ENCODE measurements at places on chromosomes 3 and 15.

- peak; percentile 29 for DNase-seq
Measured at GRCh38 chr15:77473328-77473727, 52.6 kb downstream of the HMG20A start.

DNA sequence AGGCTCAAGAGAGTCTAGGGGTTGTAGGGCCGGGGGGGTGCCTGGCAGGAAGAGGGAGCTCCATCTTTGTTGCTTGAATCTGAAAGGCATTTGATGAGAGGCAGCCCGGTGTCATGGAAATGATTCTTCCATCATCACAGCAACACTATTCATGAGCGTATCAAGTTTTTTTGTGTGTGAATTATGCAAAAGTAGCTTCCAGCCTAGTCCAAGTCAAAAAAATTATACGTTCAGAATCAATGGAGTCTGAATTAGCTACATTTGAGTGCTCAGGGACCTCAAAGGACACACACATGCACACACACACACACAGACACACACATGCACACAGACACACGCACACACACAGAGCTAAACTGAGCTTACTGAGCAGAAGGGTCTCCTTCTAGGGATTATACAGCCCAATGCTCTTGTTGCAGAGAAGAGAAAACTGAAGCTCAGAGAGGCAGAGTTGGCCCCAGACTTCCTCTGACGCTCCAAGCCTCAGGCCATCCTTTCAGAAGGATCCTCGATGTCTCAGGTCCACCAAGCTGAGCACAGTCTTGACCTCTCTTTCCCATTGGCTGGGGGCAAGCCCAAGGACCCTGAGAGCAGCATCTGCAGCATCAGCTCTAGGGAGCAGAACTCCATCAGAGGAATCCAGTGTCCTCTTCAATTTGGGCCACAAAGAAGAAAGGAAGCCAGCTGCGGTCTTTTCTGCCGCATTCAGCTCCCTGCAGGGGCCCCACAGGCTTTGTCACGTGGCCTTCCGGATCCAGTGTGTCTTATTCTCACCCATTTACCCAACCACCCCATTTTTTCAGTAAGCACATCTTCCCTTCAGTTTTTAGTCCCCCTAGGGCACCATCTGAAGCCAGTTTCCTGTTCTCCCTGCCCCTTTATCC, 228.0 kb downstream of the UACA start:
- DNase-seq: no peak

- no peak for DNase-seq
Measured at GRCh38 chr3:183172051-183172639, 9.6 kb upstream of the LAMP3 start.

DNA sequence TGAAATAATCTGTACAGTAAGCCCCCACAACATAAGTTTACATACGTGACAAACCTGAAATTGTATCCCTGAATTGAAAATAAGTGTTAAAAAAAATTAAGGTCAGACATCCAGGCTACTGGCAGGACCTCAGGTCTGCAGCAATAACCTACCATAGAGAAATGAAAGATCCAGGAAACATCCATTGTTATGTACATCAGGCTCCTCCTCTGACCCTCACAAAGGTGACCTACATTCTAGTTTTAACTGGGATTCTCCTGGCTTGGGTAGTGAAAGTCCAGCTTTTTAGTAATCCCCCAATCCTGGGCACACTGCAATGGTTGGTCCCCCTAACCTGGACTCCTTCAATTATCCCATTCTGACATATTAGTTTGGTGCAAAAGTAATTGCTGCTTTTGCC, 749.6 kb upstream of the LMCD1 start:
- no peak for DNase-seq

GRCh38 chr3:52649461-52650210, 36.1 kb downstream of the PBRM1 start:
- peak; percentile 63 for DNase-seq

DNA sequence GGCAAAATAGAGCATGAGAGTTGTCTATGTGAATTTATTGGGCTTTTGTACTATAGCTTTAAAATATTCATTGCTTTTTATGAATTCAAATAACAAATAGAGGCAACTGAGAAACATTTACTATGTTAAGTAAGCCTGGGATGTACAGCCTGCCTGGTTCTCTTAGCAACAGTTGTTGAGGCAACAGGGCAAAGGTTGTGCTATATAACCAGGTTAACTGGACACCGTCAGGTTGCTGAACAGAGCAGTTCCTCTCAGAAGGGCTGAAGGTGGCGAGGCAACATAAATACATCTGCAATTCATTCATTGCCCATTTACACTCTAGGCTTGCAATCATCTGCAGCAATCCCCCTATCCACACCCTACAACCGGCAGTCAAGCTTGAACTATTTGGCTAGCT, 78.2 kb downstream of the GTF2E1 start:
- no peak for DNase-seq

DNA sequence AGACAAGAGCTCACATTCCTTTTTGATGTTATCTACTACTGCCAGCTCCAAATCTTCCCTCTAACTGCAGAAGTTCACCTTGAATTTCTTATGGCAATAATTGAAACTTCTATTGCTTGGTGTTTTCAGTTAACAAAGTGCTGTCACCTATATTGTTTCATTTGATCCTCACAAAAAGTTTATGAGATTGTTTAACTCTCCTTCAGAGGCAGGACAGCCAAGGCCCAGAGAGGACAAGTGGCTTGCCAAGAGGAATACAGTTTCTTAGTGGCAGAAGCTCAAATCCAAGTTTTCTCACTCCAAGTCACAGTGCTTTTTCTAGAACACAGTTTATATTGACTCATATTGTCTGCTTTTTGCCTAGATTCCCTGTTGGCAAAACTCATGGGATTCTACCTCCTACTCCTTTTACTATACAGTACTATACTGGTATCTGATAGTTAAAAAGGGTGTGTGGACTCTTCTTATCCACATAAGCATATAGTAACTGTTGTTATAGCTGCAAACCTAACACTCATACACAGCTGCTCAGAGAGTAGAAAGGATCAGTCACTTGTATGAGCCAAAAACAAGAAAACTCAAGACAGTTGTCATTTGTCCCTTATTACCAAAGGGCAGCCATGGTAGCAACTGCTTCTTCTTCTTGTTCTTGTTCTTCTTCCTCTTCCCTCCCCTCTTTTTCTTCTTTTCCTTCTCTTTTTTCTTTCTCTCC, 15.9 kb downstream of the TM4SF4 start:
- no peak for DNase-seq

DNA sequence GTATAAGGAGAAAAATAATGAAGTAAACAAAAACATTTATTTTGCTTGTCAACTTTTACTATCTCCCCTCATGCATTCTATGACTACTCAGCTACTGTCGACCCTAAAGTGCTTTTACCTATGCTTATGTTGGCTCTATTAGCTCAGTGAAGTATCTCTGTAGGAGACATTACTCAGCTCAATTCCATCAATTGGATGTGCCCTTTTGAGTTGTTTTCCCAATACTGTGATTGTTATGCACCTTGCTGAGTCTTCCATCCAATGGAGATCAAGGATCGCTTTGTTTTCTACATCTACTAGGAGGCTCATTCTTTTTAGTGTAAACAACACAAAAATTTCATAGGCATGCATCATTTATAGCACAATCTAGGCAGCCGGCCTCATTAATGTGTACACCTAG, 403.8 kb upstream of the ARL6 start:
- no peak for DNase-seq

DNA sequence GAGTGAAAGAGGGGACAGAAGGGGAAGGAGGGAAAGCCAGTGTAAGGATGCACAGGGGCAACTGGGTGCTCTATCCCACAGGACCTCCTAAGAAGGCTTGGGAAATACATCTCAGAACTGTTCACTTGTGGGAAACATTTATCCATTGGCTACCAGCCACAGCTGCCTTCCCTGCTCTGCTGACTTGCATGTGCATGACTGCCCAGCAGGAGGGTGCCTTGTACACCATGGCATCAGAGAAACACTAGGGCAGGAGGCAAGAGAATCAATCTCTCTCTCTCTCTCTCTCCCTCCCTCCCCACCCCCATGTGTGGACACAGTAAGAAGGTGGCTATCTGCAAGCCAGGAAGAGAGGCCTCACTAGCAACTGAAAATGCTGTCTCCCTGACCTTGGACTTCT, 62.9 kb upstream of the ZBTB38 start:
- DNase-seq: peak; percentile 50

- DNase-seq: peak; percentile 95
Measured at GRCh38 chr3:133937756-133938601, 42.3 kb upstream of the RAB6B start.

DNA sequence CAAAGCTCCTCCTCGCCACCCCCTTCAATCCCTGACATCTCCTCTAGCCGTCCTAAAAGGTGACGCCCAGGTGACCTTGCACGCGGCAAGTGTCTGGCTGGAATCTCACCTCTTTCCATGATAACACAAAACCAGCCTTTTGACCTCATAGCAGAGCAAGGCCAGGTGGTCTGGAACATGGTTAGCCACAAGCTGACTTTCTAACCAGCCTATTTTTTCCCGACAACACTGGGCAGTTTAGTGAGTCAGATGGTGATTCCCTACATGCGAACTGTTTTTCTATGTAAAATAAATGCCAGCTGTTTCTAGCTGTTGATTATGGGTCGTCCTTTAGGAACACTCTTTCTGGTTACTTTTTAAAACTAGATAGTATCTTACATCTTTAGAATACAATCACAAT, 243.0 kb downstream of the CD47 start:
- no peak for DNase-seq

DNA sequence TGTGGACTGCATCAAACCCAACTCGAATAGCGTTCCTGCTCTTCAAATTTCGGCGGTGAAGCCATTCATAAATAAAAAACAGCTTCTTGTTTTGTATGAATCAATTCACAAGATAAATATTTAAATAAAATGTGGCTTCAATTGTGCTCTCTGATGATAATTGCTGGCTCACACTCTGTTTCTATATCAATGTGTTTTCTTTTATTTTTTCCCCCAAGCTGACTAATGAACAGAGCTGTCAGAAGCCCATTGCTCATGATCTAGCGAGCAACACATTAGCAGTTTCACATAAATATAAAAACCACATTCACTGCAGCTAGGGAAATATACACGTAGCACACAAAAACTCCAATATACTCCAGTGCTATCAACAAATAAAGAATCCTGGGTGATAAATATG, 45.0 kb upstream of the FOXP1 start:
- peak; percentile 50 for DNase-seq

GRCh38 chr15:42499858-42500609, 4.6 kb downstream of the SNAP23 start:
- DNase-seq: no peak

DNA sequence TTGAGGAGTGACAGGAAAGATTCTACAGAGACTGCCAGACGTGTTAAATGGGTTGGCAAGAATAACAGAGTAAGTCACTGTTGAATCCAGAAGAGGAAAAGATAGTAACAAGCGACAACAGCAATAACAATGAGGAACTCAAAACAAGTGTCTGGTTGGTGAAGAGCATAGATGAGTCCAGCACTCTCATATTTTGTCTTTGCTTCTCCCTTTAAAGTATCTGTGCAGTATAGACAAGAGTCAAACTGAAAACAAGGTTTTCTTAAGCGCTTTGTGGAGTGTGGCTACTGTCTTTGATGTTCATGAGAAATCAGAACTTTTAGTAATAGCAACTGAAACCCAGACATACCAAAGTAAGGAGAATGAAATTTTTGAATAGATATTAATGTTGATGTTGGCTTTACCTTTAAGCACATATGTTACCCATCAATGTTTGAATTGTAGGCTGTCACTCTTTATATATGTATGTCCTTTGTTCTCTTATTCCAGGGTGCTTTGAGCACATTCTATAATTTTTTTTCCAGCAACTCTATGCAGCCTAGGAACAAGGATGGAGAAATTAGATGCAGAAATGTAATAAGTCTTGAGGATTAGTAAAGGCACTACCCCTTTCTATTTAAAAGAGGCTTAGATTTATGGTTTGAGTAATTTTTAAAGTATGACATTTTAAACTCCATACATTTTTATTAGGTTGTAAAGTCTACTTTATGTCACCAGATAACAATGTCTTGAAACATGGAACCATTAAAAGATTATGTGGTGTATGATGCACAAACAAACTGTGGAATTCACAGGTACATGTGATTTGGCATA, 185.5 kb downstream of the NFKBIZ start:
- DNase-seq: peak; percentile 85

DNA sequence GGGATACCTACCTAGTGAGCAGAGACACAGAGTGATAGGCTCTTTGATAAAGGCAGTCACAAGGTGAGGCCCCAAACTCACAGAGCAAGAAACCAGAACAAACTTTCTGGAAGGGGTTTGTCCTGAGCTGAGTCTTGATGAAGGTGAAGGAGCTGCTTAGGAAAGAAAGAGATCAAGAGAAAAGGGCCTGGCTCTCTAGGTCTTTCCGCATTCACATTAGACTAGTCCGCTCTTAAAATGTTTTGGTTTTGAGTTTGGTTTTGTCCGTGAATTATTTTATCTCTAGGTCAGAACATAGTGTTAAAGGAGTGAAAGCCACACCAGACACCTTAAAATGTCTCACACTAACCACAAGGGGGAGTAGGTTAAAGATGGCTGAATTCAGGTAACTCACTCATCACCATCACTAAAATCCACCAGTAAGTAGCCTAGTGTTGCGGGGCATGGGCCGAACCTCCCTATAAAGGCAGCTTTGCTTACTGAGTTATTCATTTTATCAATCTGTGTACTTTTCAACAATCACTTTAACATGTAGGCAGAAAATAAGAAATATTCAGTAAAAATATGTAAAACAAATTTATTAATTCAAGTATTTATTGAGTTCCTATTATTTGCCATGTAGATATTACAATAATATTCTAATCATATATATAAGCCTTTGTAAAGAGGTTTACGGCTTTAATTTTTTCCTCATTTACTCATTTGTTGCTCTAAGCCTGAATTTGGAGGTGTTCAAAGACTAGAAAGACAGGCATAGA, 121.5 kb upstream of the TSC22D2 start:
- peak; percentile 56 for DNase-seq

DNA sequence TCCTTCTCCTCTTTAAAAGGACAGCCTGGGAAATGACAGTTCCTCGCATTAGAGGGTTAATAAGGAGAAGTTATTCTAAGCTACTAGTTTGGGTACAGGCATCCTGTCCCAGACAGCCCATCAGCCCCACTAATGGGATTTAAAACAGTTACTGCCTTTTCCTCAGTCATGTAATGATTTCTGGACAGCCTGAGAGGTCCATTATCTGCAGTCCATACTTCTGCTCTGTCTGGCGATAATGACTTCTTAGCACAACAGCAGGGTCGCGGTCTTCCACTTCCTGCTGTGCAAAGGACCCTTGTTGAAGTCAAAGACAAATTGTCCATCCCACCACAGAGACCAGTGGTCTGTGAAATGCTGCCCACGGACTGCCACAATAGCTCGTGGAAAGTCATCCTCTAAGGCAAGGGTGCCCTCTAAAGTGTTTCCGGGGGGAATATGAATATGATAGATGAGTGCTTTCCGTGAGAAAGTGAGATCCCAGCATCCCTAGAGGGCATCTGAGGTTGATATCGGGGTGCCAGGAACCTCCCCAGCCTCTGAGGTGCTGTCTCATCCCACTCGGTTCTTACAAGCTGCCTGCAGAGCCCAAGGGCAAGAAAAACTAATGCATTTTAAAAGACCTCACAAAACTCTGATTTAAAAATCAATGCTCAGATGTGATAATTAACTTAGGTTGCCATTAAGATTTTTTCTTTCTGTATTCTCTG, 100.7 kb downstream of the SHOX2 start:
- no peak for DNase-seq

DNA sequence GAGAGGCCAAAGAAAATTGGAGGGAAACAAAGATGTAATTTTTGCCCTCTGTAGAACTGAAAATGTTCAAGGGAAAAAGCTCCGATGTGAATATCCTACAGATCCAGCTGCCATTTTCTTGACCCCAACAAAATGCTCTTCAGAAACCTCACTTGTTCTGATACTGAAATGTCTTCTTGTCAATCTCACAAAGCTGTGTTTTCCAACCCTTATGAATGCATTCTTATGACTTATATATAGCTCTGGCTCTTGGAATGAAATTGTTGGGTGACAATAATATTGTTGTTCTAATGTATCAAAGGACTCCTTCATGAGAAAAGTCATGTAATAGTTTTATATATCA, 157.1 kb upstream of the TGFBR2 start:
- no peak for DNase-seq

All from fibroblast of upper back skin (primary cell).